ENCODE measurements at places on chromosomes 5 and 9.

GRCh38 chr9:92696619-92697018, 26.7 kb upstream of the IPPK start:
- DNase-seq, result no peak

DNA sequence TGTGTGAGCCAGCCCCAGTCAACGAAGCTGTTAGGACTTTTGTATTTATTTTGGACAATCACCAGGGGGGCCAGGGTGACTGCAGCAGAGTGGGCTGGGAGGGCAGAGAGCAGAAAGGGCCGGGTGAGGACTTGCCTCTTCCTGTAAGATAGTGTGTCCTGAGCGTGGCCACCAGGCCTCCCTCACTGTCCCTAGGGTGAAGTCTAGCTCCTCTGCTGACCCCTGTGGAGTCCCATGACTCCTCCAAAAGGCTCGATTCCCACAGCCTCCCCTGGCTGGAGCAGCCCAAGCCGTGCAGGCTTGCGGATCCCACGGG, 147.8 kb downstream of the RXRA start:
- DNase-seq, result no peak

- peak; percentile 40 for DNase-seq
These were observed 474 bp downstream of the HMGCR start for GRCh38 chr5:75337366-75338021.

DNA sequence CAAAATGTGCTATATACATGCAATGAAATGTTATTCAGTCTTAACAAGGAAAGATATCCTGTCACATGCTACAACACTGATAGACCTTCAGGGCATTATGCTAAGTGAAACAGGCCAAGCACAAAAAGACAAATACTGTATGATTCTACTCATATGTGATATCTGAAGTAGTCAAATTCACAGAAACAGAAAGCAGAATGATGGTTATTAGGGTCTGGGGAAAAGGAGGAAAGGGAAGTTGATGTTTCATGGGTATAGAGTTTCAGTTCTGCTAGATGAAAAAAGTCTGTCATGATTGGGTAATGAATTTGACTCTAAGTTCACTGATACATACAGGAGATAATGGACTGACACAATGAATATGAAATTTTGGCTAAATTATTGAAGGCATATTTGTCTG, 11.2 kb upstream of the RIC1 start:
- DNase-seq, result no peak

- DNase-seq, result no peak
These were observed 29.4 kb downstream of the PNPLA7 start for GRCh38 chr9:137520614-137521404.

- DNase-seq, result no peak
These were observed 663.2 kb upstream of the RGMB start for GRCh38 chr5:98110282-98110691.

DNA sequence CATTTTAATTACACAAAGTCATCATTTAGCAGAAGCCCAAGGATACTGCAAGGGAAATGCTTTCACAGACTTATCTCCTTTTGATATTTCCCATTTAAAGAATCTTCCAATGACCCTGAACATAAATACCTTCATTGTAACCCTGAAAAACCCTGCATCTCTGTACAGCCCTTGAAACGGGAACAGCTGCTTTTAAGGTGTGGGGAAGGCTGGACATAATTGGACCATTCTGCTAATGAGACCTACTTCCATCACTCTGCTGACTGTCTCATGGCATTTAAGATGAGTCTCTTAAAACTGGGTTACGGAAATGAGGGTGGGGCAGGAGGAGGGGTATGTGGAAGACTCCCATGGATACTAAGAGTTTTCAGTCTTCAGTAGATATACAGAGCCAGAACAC, 485.8 kb downstream of the BRINP1 start:
- DNase-seq, result no peak

- DNase-seq, result no peak
These were observed 1.2 kb downstream of the ZNF608 start for GRCh38 chr5:124745007-124745927.

- DNase-seq, result no peak
These were observed 90.1 kb upstream of the TBCA start for GRCh38 chr5:77866198-77866597.

- peak; percentile 8 for DNase-seq
These were observed 7.9 kb upstream of the NEUROG1 start for GRCh38 chr5:135543485-135544304.

GRCh38 chr9:14340219-14340873, 26.4 kb upstream of the NFIB start:
- no peak for DNase-seq

DNA sequence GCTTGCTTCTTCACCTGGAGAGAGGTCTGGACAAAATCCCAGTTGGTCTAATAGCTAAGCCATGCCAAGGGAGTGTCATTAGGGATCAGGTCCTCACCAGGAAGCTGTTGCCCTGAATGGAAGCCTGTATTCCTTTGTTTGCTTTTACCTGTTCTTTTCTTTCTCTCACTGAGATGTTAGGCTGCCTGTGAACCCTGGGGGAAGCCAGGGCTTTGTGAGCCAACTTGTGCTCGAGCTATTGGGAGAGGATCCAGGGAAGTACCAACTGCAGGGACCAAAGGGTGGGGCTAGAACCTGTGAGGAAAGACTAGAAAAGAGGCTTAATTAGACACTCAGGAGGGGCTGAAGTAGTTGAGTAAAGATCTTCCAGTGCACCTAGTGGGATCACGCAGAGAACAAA, 451.2 kb upstream of the TLE4 start:
- DNase-seq, result no peak

DNA sequence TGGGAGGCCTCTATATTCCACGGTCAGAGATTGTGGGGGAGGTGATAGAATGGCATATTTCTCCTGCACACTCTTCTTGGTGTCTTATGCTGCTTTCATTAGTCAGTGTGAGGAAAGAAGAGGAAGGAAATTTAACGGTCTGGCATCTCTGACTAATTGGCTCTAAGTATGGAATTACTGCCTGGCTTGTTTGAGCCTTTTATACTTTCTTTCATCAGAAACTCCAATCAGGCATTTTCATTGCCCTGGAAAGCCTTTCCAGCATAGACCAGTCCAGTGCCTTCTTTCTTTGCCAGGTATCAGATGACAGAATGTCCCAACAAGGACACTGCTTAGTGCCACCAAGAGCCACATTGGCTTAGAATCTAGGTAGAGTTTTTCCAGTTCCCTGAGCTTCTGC, 30.2 kb downstream of the CYSTM1 start:
- no peak for DNase-seq

DNA sequence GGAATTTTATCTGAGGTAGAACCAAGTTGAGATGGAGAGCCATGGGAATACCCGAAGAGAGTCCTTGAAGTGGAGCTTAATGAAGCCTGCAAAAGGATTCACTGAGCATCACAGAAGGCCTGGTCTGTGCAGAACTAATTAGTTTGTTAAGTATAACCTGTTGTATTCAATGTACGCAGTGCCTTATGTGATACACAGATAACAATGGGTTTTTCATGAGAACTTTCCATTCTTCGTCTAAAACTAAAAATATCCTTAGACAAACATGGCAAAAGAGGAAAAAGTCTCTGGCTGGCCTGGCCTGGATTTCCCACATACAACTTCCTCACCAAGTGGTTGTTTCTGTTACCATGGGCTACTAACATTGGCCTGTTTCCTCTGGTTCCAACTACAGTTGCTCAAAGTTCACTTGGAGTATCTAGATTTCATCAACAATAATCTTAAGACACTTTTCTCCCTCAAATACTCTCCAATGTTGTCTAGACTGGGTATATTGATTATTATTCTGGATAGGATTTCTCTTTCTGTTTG, 237.6 kb upstream of the ZNF462 start:
- DNase-seq, result no peak

DNA sequence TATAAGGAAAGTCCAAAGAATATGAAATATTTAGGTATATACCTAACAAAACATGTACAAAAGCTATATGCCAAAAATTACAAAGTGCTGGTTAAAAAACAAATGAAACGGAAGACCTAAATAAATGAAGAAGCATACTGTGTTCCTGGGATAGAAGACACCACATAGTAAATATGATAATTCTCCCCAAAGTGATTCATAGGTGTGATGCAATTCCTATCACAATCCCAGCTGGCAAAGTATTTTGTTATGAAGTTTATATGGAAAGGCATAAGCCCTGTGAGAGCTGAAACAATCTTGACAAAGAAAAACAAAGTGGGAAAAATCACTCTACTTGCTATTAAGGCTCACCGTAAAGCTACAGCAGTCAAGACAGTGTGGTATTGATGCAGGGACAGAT, 2.6 kb upstream of the SMIM23 start:
- no peak for DNase-seq

GRCh38 chr9:84293001-84293798, 47.4 kb downstream of the SLC28A3 start:
- peak; percentile 35 for DNase-seq

DNA sequence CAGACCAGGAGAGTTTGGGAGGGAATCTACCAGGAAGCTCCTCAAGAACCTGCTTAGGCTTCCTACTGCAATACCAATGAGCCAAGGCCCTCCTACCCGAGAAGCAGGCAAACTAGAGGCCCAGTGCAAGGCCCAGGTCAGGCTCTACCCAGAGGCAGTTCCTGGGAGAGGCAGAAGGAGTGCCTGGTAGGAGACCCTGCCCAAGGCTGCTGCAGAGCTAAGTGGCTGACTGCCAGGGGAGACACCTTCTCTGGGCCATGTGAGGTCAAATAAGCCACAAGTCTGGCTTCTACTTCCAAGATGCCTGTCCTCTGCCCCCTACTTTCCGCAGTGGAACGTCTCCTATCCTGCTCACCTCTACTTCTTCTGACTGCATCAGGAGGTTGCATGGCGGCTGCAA, 17.8 kb downstream of the ACSL6 start:
- no peak for DNase-seq

GRCh38 chr5:115544043-115544435, 536 bp downstream of the FEM1C start:
- DNase-seq, result peak; percentile 67

- no peak for DNase-seq
These were observed 4.3 kb downstream of the SLC46A2 start for GRCh38 chr9:112886351-112886750.

DNA sequence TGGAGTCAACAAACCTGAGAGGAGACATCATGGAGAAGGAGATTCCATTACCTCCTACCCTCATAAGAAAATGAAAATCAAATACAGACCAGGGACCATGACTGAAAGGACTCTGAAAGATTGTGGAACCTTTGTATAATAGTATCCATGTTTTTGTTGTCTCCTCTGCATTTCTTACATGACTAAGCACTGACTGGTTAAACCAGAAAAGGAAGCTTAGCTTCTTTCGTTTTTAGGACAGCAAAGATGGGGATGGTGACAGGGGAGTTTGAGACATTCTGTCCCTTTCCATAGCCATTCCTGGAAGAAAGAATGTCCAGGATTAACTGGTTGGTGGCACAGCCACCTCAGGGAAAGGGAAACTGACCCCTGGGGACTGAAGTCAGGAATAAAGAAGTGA, 22.2 kb downstream of the ITGA1 start:
- no peak for DNase-seq

GRCh38 chr5:68884144-68884754, 209.6 kb upstream of the SLC30A5 start:
- peak; percentile 15 for DNase-seq

- DNase-seq, result no peak
These were observed 112.4 kb downstream of the INVS start for GRCh38 chr9:100211476-100211875.

DNA sequence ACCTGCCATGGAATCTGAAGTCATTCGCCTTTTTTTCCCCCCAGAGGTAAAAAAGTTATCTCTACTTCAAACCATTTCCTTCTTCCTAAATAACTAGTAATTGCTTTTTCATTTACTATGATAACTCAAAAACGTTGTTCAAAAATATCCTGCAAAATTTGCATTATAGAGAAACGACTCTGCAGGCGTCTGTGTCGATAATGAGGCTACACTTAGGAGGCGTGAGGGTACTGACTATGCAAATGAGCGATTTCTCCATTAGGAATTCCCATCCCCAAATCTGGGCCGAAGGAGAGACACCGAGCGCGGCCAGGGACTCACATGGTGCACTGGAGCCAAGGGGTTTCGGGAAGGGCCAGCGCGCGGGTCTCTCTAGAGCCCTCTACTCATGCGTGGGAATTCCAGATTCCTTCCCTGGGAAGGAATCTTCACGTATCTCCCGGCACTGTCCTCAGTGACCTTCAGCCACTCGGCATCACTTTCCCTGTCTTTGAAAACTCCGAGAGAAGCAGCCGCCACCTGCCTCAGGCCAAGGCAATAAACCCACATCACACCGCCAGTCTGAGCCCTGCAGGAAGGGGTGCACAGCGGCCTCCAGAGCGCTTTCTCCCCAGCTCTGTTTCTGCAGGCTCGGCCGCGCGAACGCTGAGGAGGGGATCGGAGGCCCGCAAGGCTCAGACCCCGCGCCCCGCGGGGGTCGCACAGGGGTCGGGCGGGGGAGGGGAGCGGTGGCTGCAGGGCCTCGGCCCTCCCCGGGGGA, 718 bp upstream of the DENND4C start:
- DNase-seq, result peak; percentile 63
